NCI-H446 treated with DMSO at 0.1 percent for 48 hours (cell line): ENCODE measurements at places on chromosomes 2 and 18.
A peak's percentile ranks its signal among the peaks of the same experiment; 100 is the strongest.

DNA sequence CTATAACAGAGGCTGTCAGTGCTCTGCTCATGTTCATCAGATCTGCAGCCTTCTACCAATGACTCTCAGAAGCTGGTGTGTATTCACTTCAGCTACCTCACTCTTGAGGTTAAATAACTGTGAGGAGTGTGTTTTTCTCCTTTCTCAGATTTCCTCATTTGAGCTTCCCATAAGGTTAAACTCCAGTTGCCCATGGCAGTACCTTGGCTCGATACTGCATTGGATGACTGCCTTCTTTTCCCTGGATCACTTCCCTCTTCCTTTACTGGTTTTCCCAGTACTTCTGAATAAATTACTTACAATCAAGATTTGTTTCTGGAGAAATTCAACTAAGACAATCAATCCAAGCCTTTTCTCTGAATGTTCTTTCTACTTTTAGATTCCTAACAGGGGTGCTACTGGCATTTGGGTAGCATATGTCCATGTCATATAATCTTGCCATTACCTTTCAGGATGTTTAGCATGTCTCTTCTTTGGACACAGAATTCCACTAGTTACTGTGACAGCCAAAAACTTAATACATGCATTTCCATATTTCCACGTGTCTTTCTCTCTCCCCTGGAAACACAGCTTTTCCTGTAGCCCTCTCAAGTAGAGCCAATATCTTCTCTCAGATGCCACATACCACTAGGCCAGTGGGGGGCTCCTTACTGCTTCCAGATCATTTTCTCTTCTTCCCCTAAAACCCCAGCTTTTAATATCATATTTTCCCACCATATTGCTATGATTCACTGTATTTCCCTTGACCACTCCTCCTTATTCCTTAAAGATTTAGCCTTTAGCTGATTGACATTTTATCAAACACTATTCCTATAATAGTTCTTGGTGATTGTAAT, 15.0 kb upstream of the SPOPL start:
- DNase-seq: no peak

DNA sequence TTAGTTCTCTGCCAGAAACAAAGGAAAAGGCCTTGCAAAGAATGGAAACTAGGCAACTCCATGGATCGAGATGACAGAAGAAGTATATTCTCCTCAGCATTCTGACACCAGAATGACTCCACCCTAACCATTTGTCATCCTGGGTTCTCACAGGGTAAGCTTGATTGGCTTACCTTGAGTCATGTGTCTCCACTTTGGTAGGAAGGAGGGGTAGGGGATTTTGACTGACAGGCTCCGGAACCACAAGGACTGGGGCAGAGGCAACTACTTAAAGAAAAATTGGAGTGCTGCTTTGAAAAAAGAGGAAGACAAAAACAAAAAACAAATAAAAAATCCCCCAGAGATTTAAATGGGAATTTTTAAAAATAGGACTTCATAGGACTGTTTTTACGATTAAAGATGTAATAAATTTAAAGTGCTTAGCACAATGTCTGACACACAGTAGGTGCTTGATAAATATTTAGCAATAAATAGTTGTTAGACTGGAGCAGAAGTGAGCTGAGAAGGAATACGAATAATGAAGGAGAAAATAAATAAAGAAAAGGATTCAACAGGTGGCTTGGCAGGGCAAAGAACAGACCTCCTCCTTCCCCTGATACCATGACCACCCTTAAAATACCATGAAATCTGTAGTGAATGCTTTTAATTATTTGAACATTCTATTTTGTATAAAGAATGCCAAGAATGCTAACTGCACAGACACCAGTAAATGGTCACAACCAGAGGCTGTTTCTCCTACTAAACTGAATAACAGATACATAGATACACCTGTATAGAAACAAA, 230.2 kb downstream of the CDCA7 start:
- DNase-seq: no peak

GRCh38 chr2:38720613-38721241, 30.4 kb downstream of the SRSF7 start:
- peak; percentile 87 for DNase-seq

DNA sequence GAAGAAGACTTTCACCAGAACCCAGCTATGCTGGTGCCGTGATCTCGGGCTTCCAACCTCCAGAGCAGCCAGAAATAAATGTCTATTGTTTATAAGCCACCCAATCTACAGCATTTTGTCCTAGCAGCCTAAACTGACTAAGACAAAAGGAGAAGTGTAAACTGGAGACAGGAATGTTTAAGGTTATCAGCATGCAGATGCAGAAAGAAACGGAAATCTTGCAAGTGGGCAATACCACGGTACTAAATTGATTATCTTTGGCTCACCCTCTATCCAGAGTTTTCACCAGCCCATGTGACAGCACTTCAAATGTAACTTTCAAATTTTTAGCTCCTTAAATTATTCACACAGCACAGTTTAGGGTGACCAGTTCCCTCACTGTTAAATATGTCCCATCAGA, 5.7 kb upstream of the CAPN14 start:
- no peak for DNase-seq

- no peak for DNase-seq
These were observed 18.7 kb upstream of the MTCL1 start for GRCh38 chr18:8686611-8687010.

GRCh38 chr18:62435435-62436031, 87.3 kb upstream of the ZCCHC2 start:
- no peak for DNase-seq

- DNase-seq: no peak
These were observed 28.4 kb upstream of the IL36G start for GRCh38 chr2:112949456-112949855.

GRCh38 chr2:147525819-147526489, 318.9 kb upstream of the ACVR2A start:
- DNase-seq: no peak

DNA sequence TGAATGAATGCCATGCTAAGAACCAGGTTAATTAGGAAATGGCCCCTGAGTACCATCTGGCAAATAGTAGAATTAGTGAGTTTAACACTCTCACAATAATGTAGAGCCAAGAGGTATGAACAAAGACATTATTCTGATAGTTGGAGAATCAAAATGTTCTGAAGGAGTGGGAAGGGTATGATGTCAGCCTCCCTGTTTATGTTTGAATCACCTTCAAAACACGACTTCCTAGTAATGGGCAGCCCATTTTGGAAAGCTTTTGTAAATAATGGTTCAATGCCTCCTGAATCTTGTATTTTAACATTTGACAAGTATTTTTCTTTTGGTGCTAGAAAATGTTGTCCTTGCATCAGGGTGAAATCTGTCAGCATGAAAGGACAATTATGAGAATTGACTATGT, 108.3 kb downstream of the DSEL start:
- no peak for DNase-seq
